ENCODE measurements at places on chromosomes 5 and 9.

- DNase-seq: no peak
Observed at GRCh38 chr5:44708602-44709001, 100.1 kb upstream of the MRPS30 start.

DNA sequence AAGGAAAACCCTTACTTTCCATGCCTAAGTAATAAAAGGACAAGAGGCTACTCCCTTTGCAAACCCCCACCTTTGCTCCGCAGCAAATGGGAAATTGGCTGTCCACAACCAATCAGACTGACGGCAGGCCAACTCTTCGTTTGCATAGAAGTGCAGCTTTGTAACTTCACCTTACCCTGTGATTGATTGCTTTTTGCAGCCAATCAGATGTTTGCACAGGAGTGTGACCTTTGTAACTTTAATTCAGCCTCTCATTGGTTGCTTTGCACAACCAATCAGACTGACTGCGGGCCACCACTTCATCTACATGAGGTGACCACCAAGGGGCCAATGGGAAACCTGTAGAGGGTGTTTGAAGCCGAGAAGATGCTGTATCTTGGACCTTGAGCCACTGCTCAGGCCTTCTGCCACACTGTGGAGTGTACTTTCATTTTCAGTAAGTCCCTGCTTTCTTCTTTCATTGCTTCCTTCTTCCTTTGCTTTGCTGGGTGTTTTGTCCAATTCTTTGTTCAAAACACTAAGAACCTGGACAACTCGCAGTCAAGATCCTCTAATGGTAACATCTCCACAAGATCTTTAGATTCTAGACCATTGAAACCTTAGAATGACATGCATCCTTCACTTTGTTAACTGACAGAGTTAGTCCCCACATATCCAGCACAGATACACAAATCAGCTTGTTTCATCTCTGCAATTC lies 51.3 kb upstream of the FREM1 start:
- DNase-seq: no peak

DNA sequence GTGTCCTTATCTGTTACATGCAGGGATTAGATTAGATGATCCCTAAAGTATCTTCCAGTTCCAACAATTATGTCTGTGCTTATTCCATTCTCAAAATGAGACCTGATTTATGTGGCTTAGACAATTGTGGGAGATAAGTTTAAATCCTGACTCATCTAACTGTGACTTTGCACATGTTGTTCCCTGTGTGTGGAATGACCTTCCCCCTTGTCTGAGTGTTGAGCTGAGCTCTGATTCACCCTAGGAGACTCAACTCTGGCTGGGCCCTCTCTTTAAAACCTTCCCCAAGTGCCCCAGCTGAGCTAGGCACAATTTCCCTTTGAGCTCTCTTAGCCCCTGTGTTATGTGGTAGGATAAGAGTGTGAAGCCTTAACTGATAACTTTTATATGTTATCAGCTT lies 118.9 kb upstream of the ELL2 start:
- peak; percentile 59 for DNase-seq

GRCh38 chr5:55347786-55348185 lies 40.0 kb downstream of the MTREX start:
- no peak for DNase-seq

DNA sequence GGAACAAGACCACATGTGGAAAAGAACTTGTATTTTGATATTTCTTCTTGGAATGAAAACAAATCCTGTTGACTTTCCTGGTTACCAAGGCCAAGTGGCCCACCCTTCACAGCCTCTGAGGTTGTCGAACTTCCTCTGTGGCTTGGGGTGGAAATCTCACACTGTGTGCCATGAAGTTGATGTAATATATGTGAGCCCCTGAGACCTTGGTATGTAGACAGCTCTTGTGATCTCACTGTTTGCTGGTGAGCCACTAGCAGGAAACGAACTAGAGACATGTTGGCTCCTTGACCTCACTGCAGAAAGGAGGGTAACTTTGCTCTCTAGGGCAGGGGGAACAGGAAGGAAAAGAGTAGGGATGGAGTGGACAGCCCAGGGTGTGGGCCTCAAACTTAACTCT lies 159.4 kb downstream of the ARHGAP26 start:
- DNase-seq: peak; percentile 24

GRCh38 chr5:101346906-101347305 lies 443.8 kb upstream of the ST8SIA4 start:
- DNase-seq: no peak

DNA sequence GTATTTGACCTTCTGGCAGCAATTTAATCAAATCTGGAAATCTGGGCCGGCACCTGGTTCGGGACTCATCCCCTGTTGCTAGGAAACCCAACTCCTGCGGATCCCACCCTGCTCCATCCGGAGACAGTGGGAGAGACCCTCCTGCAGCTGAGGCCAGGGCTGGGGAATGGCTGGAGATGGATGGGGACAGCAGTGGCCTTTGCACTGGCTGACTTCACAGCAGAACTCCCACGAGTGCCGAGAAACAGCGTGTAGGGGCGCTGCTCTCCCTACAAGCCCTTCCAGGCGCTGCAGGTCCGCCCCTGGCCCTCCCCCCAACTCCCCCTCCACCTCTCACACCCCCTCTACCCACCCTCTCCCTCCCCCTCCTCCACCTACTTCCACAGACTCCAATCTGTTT lies 105.8 kb upstream of the PPP1R26 start:
- DNase-seq: no peak

DNA sequence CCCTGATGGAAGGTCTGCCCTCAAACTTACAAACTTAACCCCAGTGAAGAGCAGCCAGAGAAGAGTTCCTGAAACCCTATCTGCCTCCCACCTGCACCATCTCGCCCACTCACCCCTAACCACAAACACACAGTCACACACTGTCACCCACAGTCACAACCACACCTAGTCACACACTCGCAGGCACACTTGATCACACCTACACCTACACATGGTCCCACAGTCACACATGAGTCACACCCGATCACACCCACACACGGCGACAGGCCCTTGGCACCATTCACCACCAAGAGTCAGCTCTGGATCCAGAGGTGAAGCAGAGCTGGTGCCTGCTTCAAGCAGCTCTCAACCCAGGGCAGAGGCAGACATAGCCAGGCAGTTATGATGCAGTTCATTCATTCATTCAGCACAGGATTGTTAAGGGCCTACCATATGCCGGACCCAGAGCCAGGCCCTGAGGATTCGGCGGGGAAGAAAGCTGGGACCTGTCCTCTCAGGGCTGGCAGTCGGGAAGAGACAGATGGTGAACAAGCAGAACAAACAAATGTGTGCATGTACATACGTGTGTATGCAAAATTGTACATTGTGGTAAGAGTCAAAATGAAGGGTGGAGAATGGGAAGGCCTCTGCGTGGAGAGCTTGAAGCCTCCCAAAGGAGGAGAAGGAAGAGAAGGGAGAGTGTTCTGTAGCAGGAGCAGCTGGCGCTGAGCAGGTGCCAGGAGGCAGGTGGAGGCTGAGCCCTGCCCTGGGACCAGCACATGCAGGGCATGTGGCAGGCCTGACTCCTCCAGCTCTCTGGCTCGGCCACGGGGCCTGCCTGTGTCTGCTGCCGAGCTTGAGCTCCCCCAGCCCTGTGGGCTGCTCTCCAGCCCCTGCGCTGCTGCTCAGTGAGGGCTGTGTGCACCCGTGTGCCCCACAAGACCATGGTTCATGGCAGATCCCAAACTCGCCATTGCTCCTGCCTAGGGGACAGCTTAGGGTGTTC lies 6.4 kb downstream of the TSPAN17 start:
- no peak for DNase-seq

DNA sequence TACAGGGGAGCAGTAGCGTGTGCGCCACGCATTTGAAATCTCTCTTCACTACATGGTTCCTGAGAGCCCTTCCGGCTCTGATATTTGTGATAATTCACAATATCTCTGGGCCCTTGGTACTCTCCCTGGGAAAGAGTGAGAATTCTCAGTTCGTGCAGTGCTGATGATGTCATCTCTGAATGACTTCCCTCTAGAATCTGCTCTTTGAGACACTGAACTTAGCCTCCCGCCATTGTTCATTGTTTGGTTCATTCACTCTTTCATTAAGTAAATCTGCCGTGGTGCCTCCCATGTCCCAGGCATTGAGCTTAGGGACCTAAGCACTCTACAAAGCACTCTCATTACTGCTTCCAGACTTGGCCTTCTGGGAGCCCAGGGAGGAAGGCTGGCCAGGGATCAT lies 94.0 kb downstream of the PPARGC1B start:
- DNase-seq: peak; percentile 30

Data from suppressor macrophage treated with lipopolysaccharide for 4 hours (primary cell).